ENCODE measurements at places on chromosomes 4 and X.

- DNase-seq, result no peak
These were observed 146.2 kb downstream of the SPATA18 start for GRCh38 chr4:52197306-52197705.

DNA sequence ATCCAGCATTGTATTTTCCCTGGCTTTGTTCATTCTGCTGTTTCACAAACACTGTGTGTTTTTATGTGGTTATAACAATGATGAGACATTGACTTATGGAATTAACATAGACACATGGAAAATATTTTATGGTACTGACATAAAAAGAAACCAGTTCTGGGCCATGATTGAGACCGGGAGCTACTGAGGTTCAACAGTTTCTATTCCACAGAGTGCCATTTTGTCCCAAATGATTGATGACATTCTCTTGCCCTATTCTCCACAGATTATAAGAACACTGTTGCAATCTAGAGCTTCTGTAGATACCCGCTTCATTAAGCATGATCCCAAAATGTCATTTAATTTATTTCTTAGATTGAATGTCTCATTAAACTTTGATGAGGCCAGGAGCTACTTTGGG lies 326.8 kb downstream of the RPA4 start:
- DNase-seq, result no peak

GRCh38 chr4:85966373-85966772 lies 393.5 kb downstream of the MAPK10 start:
- DNase-seq, result no peak

GRCh38 chrX:131366407-131366806 lies 77.3 kb upstream of the IGSF1 start:
- no peak for DNase-seq

GRCh38 chr4:84145176-84145575 lies 353.9 kb downstream of the NKX6-1 start:
- no peak for DNase-seq

DNA sequence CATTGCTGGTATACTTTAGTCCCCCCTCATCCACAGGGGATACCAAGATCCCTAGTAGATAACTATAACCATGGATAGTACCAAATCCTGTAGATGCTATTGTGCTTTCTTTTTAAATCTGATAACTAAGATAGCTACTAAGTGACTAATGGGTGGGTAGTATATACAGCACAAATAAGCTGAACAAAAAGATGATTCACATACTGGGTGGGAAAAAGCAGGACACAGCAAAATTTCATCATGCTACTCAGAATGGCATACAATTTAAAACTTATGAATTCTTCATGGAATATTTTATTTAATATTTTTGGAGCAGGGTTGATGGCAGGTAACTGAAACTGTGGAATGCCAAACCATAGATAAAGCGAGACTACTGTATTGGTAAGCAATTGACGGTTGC lies 161.6 kb downstream of the IL15 start:
- no peak for DNase-seq

GRCh38 chrX:30995060-30995700 lies 76.7 kb downstream of the FTHL17 start:
- no peak for DNase-seq

GRCh38 chr4:184856277-184856609 lies 30.5 kb upstream of the ACSL1 start:
- DNase-seq, result no peak

Data from T-helper 9 cell (primary cell).